ENCODE measurements at places on chromosomes 6 and 20.

DNA sequence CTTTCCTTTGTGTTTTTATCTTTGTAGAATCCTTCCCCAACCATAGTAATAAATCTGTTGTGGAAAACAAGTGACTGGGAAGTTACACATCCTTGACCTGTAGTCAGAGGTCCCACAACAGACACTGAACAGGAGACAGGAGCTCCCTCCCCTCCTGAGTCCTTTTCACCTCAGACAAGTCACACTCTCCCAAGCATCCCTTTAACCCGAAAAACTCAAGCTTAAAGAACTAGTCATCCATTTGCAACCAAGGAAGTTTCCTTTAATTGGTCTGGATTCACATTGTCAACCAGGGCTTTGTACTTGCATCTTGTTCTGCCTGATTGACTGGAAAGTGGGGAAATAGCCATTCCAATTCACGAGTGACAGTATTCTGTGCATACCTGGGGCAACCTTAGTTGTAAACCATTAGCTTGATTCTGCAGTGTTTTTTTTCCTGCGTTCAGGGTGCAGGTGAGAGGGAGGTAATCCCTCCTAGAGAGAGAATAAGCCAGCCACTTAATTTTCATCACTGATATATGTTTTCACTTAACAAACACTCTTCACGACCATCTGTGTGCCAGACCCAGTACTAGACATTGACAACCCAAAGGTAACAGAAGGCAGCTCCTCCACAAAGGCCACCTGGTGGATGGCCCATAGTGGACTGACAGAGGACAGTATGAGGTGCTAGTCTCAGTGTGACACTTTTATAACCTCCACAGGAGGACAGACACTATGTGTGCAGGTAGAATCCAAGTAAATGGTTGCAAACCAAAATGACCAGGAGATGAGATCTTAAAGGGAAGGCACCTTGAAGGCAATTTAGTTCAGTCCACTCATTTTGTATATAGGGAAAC, 112.4 kb downstream of the SLX4IP start:
- no peak for DNase-seq

DNA sequence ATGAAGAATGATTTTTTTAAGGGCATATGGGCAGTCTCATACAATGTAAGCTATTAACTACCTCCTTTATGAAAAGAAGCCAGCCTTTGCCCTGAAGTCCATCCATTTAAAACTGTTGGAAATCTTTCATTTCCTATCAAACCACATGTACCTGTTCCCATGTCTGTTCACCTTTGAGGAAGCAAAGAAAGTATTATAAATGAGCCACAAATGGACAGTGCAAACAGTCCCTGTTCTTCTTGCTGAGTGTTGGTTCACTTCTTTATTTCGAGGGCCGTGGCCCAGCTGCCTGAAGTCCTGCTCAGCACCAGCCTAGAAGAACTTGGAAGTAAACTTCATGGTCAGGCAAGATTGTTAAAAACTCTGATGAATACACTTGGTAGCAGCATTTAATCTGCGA, 112.4 kb downstream of the TMEM242 start:
- DNase-seq, result no peak

GRCh38 chr6:43465948-43466347, 10.6 kb upstream of the DLK2 start:
- DNase-seq, result no peak

- DNase-seq, result no peak
These were observed 101.1 kb upstream of the PLCB4 start for GRCh38 chr20:8967641-8968245.

Data from hypothalamus (tissue), 51 donors.